Right atrium auricular region (tissue), 2 donors: ENCODE measurements at places on chromosomes 1 and 21.

DNA sequence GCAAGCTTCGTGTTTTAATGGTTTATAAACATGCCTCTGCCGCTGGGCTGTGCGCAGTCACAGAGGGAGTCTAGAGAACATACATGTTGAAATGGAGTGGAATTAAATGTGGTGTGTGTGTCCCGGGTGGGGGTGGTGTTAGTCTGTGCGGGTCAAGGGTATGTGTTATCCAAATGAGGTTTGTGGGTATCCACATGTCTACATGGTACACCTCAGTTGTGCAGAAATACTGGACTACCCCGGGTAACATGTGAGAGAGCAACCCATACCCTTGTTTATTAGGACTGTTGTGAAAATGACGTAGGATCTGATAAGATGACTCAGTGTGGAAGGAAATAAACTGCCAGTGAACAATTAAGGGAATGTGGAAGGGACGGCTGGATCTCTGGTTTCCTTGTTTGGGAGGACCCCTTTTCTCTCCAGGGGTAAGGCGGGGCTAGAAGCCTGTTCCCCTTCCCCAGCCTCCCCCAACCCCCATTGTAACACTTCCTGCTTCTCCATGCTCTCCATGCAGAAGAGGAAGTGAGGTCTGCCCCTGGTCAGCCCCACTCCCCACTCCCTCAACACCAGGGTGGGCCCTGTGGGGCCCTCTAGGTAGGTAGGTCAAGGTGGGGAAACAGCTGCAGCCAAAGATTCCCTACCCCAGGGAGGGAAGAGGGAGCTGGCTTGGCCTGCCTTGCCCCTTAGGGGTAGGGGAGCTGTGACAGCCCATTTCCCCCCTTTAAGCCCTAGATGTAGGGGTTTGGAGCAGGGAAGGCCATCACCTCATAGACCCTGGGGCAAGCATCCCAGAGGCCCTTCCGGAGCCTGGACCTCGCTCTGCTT is 690 bp downstream of the EPS8L3 start:
- DNase-seq: no peak

GRCh38 chr1:110718452-110718851 is 43.7 kb upstream of the KCNA3 start:
- no peak for DNase-seq

GRCh38 chr1:8299963-8300362 is 18.0 kb upstream of the SLC45A1 start:
- no peak for DNase-seq

GRCh38 chr1:184143449-184143848 is 91.9 kb downstream of the TSEN15 start:
- no peak for DNase-seq

GRCh38 chr1:90143591-90143990 is 148.7 kb downstream of the ZNF326 start:
- no peak for DNase-seq
